ENCODE measurements at places on chromosomes 1 and 21. TPM values are rescaled to one million over a fixed set of nuclear protein-coding genes. Genes with fewer than 3 reads are reported as not detected.
A peak's percentile ranks its signal among the peaks of the same experiment; 100 is the strongest.

The ESRRG gene
- not detected for total RNA-seq

- H3K27ac ChIP-seq = no peak overlapping the region
- no peak for DNase-seq
- H3K4me1 ChIP-seq = no peaks in the 10 kb centered on the region
- H3K4me3 ChIP-seq = no peak overlapping the region
These were observed 194.8 kb upstream of the HMCN1 start for GRCh38 chr1:185539277-185539943.

The GJB4 gene
- not detected for total RNA-seq

The SLC19A1 gene
- 10.5 TPM for total RNA-seq

The KDF1 gene
- total RNA-seq = 2.1 TPM

GRCh38 chr1:212035123-212035834 lies at the start of the genes DTL and INTS7:
DTL (plus strand) TSS chr1:212035748; CDS start chr1:212035891, 143 bp downstream.
INTS7 (minus strand) TSS chr1:212035557; CDS start chr1:212035437, 120 bp downstream.
- peak within 1 kb of the TSS; percentile 99 for H3K4me3 ChIP-seq
- peak; percentile 97 for DNase-seq
- peak within 1 kb of the TSS; percentile 70 for H3K27ac ChIP-seq
- no peaks in the 10 kb centered on the region for H3K36me3 ChIP-seq

- H3K27ac ChIP-seq = no peak overlapping the region
- no peaks in the 10 kb centered on the region for H3K27me3 ChIP-seq
- H3K36me3 ChIP-seq = no peaks in the 10 kb centered on the region
- no peak for DNase-seq
- no peak overlapping the region for H3K4me3 ChIP-seq
These were observed 22.0 kb downstream of the TNNT2 start for GRCh38 chr1:201355471-201355870.

The MROH7 gene
- total RNA-seq = 1.9 TPM

Data from naive thymus-derived CD4-positive, alpha-beta T cell (primary cell).